ENCODE measurements at places on chromosomes 12 and 14.

- DNase-seq = no peak
These were observed 144.6 kb downstream of the TTLL5 start for GRCh38 chr14:75805646-75806045.

DNA sequence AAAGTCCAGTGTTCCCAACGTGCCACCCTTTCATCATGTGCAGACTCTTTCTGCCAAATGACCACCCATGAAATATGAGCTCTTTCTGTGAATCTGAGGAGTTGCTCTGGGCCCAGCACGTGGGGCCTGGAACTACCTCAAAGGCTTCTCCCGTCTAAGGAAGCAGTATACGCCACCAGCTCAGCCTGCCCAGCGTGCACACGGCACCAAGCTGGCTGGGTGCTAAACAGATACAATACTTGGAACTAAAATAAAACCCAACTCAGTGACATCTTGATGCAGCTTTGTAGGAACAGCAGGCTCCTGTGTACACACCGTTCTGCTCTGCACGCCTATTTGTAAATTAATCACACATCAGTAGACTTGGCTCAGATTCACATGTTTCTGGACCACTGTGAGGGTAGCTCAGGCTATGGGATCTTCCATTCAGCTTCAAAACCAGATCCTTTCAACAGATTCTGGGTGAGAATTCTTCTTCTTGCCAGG, 74.8 kb downstream of the ARL6IP4 start:
- DNase-seq = peak; percentile 32

GRCh38 chr14:53927171-53927570, 29.5 kb downstream of the BMP4 start:
- no peak for DNase-seq

DNA sequence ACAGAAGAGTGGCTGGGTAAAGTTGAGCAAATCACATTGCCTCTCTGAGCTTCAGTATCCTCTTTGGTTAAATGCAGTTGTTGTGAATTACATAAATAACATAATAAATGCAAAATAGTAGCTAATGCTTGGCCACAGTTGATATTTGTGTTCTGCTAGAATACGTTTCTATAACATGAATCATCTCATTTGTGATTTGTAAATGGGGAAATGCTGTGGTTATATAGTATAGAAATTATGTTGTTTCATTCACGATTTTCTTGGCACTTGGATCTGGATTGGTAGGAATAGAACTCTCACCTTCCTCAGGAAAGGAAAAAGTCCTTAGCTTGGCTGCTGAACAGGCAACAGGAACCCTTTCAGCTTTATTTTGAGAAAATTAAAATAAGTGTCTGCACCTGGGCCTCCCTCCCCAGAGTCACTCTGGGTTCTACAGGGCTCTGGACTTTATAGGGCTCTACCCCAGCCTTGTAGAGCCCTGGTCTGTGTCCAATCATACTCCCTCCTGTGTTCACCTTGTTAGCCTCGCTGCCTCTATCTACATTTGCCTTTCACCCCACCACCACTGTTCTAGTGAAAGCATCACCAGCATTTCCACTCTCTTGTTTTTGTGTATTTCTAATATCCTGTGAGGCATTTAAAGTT, 107.7 kb upstream of the BCAT1 start:
- DNase-seq = no peak

- no peak for DNase-seq
These were observed 138.7 kb downstream of the C12orf75 start for GRCh38 chr12:105469211-105469610.

Measured in HEK293T (cell line).